Stimulated activated CD4-positive, alpha-beta T cell treated with anti-CD3 and anti-CD28 coated beads, TNF-alpha, amount 100 ng/mL, for 48 hours (primary cell): ENCODE measurements at places on chromosomes 2 and 18.

GRCh38 chr18:1011349-1011748, 106.7 kb downstream of the ADCYAP1 start:
- no peak for DNase-seq

GRCh38 chr18:805008-805754, 6.9 kb downstream of the YES1 start:
- no peak for DNase-seq

DNA sequence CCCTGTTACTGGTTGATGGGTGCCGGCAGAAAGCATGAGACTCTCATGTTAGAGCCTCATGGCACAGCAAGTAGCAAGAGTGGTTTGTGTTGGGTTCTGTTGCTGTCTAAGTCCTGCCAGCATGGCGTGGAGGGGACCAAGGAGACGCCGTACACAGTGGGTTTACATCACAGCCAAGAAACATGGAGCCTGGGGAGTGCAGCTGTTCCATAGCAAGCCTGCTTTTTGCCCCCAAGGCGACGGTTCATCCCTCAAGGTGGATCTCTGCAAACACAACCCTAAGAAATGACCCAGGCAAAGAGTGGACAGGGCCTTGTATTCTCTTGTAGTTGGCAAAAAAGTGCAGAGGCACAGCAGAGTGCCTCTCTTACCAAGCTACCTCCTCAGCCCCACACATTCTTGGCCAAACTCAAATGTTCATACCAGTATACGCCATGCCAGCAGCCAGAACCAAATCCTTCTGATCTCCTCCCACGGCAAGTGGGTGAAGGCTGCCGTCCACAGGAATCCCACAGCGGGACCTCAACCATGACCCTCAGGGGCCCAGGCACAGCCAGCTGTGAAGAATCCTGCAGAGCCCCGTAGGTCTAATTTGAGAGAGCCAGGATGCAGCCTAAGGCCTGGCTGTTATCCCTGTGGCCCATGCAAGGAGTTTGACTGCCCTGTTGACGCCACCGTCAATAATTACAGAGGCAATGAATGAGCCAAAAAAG, 19.0 kb downstream of the SNED1 start:
- no peak for DNase-seq

DNA sequence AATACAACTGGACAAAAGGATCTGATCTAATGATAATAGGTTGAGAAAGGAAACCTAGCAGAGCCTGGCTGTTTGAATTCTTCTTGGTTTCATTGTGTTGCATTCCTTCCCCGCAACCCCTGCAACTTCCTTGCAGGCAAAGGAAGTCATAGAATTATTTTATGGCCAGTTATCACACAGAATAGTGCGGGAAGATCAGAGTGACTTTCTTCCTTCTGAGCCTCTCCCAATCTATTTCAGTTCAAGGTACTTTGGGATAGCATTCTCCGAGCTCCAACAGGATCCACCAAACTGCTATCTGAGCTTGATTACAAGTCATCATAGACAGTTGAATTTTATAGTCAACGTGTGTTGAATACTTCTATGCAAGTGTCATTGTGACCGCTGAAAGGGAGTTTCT, 441.1 kb downstream of the DCC start:
- no peak for DNase-seq

DNA sequence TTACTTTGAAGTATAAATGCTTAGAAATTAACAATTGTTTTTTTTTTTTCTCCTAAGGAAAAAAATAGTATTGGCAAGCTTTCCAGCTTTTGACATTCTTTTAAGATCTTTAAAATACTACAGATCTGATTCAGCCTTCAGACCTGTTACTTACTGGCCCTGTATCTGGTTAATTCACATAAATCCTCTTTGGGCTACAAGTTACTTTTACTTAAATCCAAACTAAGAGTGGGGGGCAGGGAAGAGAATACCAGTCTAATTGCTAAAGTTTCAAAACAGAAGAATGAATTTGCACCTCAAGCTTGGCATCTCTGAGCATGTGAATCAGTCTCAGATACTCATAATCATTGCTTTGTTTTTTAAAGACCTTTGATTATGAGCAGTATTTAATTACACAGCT, 386.3 kb downstream of the PARD3B start:
- DNase-seq = no peak

DNA sequence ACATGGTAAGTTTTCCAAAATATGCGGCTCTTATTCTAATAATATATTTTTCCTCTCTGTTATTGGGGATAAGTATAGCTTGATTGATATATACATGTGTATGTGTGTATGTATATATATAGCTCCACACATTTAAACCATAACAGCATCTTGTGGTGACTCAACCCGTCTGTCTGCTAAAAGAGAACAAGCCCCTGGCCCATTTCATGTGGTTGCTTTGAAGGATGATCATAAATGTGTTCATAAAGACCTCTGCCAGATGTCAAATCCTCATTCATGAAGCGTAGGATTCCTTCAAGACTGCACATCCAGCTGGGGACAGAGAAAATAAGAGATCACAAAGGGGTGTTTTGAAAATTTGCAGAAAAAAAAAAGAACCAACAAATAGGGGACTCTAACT, 79.3 kb downstream of the RHOB start:
- no peak for DNase-seq

DNA sequence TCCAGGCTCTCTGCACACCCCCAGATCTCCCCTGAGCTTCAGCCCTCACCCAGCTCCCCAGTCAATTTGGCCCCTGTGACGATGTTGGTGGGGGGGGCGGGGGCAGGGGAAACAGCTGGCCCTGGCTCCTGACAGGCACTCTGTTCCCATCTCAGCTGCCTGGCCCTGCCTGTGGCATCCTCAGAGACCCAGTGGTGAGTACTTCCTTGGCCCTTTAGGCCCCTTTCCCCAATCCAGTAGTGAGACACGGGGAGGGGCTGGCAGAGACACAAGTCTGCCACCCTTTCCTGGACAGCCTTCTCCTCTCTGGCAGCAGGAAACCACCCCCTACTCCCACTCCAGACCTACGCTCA, 19.3 kb upstream of the C1QL2 start:
- no peak for DNase-seq

- DNase-seq = no peak
These were observed 44.0 kb downstream of the KIF3C start for GRCh38 chr2:25938345-25938744.

DNA sequence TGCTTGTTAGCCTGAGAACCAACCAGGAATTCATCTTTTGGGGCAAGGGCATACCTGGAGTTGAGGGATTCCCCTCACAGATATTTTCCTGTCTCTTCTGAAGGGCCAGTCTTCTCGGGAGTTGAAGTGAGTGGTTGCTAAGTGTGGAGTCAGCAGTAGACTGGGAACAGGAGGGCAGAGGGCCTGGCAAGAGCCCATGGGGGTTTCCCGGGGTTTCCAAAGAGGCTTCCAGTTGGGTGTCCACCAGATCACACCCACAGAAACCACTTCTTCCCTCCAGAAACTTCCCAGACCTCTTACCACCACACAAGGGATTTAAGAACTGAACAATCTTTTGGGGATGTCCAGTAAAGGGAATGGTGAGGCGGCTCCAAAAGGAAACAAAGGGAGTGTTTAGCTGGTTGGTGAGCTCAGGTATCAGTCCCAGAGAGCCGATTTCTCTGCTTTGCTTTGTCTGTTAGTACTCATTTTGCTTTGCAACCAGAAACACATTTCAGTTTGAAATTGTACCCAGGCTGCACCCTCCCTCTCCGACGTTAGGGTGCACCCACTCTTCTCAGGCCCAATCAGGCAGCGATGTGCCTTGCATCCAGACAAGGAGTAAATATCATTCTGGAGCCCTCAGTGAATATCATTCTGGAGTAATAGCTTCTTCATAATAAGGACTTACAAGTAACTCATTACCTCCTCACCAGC, 47.5 kb upstream of the SPATS2L start:
- DNase-seq = no peak

DNA sequence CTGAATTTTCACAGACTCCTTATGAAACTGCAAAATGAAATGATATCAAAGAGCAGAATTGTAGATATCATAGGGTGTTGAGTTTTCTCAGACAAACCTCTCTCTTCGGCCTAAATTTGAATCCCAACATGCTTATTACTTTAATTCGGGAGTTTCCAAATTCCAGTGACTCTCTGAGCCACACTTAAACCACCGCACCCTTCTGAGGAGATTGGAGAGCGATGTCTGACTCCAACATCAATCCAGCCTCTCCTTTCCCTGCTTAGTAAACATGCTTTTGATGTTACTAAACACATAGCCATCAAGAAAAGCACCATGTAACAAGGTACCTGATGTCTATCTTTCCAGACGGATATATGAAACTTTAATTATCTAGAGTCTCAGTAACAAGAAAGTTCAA, 103.1 kb upstream of the ARHGAP28 start:
- DNase-seq = no peak

DNA sequence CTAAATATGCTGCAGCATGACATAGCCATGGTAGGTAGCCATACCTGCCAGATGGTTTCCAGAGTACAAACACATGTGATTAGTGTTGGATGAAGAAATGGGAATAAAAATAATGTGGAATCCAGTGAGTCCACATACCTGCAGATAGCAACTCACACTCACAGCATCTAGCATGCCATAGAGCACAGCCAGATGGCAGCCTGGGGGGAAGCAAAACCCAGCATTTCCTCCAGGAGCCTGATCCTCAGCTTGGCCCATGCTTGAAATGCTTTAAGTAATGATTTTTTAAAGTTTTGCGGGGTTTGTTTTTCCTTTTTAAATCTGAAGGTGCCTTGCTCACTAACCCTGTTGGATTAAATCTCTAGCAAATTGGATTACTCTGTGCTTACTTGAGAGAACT, 535.1 kb downstream of the STK39 start:
- DNase-seq = no peak

- DNase-seq = no peak
These were observed 720.8 kb downstream of the SLC4A3 start for GRCh38 chr2:220348206-220348605.

DNA sequence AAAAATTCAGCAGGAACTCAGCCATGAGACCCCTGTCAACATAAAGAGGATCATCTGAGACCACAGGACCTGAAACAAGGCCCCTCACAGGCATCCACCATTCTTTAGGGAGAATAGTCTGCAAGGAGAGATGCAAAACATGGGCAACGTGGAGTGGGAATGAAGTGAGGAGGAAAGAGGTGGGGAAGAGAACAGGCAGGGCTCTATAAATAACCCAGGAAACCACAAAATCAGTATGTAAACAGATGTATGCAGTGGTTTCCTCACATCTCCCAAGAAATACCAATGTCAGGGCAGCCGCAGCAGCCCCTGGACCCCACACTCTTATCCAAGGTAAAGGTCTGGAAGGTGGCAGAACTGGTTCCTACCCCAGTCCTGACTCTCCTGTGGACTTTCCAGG, 168.5 kb downstream of the EN1 start:
- no peak for DNase-seq

- DNase-seq = no peak
These were observed 69.9 kb downstream of the RHBDD1 start for GRCh38 chr2:226905718-226906117.

DNA sequence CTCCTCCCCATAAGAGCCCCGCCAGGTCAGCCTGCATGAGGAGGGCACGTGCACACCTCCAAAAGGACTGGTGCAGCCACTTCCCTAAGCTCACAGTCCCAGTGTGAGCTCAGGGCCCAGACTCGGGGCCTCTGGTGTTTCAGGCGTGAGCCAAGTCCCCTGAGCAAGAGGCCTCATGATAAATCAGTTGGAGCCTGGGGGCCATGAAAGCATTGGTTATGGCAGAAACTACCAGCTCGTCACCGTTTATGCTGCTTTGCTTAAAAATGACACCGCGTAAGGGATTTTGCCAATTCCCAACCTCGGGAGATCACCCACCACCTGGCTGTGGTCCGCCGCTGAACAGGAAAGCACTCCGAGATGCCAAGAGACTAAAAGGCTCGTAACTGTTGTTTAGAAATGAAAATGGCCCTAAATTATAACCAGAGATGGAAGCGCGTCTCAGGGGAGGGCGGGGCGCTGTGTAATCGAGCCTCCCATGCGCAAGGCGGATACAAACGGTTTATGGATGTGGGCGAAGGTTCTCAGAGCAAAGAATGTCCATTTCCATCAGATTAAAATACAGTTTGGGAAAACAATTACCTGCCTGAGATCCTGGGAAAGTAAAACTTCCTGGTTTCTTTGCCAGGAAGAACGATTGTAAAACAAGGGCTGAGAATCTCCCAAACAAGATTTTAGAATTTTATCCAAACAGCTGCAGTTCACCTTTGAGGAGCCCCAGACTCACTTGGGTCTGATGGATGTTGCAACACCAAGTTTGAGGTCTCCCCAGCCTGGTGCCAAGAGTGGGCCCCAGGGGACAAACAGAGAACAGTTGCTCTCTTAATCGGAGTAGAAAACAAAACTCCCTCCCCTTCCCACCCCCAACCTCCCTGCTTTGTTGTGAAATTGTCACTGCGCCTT, 141.4 kb downstream of the BCL2 start:
- DNase-seq = no peak

DNA sequence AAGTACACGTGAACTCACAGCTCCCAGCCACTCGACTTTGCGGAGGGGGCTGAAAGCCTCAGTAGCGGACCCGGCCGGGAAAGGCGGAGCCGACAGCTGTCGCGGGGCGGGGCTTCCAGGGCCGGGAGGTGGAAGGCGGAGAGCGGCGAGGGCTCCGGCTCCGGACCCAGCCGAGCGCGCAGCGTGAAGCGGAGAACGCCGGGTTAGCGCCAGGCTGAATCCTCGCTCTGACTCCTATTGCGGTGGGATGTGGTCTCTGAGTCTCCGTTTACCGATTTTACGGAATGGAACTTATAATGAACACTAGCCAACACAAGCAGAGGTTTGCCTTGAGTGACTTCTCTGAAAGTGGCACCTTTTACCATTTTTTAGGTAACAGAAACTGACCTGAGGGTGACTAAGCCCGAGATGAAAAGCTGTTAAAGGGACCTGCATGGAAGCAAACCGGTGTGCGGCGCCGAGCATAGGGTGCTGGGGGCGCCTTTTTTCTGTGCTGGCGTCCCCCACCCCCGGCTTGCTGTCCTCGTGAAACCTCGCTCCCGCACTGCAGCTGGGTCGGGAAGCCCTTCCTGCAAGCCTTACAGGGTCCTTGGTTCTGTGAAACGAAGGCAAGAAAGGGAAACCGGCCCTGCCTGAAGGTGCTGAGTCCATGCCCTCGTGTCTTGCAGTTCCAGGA, 72.9 kb downstream of the EN1 start:
- DNase-seq = peak; percentile 17

GRCh38 chr2:172094294-172095145, 8.2 kb downstream of the DLX2 start:
- DNase-seq = no peak

GRCh38 chr18:48123941-48124340, 193.5 kb upstream of the SMAD2 start:
- no peak for DNase-seq

GRCh38 chr2:240055177-240055917, 2.0 kb upstream of the OR6B3 start:
- no peak for DNase-seq

DNA sequence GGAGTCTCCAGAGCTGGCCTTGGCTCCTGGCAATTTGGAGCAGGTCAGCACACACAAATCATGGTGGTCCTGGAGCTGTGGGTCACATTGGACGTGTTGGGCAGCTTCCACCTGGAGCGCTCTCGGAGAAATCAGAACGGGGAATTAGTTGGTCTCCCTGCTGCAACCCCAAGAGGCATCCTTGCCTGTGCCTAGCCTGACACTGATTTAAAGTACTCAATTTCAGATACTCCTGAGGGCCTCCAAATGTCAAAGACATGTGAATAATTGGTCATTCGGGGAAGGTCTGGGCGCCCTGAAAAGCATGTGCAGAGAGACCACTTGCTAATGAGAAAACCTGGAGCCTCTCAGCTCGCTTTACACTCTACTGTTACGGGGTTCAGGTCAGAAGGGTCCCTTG, 145.5 kb upstream of the AGAP1 start:
- no peak for DNase-seq
